ENCODE measurements at places on chromosomes 11 and 22.

GRCh38 chr11:73389134-73389525 lies 12.9 kb downstream of the RELT start:
- DNase-seq: no peak

GRCh38 chr11:23143022-23143421 lies 282.7 kb upstream of the CCDC179 start:
- DNase-seq: no peak

GRCh38 chr22:40258501-40258915 lies 80.8 kb downstream of the TNRC6B start:
- no peak for DNase-seq

- no peak for DNase-seq
Observed at GRCh38 chr22:35505399-35506258, 35.0 kb upstream of the RASD2 start.

DNA sequence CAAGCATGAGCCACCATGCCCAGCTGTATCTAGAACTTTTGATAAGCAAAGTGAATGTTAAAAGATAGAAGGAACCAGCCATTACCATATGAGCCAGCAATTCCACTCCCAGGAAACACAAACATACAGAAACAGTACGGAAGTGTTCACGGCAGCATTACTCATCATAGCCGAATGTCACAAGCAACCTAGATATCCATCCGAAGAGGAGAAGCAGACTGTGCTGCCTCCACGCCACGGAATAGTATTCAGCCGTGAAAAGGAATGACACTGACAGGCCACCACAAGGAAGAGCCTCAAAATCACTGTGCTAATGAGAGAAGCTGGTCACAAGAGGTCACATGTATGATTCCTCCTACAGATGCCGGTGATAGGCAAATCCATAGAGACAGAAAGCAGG lies 17.6 kb upstream of the MGAT3 start:
- no peak for DNase-seq

GRCh38 chr11:123580557-123581275 lies 73.7 kb downstream of the SCN3B start:
- DNase-seq: peak; percentile 32

- DNase-seq: no peak
Observed at GRCh38 chr11:95568281-95568680, 221.3 kb downstream of the FAM76B start.

GRCh38 chr11:64419257-64419790 lies 60.4 kb downstream of the RPS6KA4 start:
- no peak for DNase-seq

- no peak for DNase-seq
Observed at GRCh38 chr22:50269573-50269969, 609 bp downstream of the MAPK11 start.

DNA sequence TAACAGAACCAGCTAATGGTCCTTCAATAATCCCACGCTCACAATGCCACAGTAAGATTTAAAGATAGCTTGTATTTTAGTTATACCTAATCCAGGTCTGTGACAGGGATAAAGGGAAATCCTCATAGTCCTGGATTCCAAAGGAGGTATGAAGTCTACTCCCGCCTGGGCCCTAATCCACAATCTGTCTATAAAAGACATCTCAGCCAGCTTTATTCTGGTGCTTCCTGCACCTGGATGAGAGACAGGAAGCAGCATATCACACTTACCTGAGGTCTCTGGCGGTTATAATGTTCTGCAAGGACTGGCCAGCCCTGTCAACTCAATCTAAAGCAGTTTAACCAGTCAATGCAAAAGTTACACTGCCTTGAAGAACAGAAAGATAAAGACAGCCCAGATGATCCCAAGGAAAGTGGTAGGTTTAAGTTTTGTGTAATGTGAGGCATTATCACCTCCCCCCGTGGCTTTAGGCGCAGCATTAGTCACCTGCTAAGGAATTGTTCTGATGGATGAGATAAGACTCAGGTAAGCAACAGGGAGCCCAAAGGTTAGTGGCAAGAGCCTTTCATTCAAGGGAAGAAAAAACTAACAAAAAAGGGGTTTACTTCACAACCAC lies 57.6 kb downstream of the PLEKHA7 start:
- no peak for DNase-seq

- DNase-seq: no peak
Observed at GRCh38 chr11:97814325-97814959, 1206.3 kb upstream of the CNTN5 start.

DNA sequence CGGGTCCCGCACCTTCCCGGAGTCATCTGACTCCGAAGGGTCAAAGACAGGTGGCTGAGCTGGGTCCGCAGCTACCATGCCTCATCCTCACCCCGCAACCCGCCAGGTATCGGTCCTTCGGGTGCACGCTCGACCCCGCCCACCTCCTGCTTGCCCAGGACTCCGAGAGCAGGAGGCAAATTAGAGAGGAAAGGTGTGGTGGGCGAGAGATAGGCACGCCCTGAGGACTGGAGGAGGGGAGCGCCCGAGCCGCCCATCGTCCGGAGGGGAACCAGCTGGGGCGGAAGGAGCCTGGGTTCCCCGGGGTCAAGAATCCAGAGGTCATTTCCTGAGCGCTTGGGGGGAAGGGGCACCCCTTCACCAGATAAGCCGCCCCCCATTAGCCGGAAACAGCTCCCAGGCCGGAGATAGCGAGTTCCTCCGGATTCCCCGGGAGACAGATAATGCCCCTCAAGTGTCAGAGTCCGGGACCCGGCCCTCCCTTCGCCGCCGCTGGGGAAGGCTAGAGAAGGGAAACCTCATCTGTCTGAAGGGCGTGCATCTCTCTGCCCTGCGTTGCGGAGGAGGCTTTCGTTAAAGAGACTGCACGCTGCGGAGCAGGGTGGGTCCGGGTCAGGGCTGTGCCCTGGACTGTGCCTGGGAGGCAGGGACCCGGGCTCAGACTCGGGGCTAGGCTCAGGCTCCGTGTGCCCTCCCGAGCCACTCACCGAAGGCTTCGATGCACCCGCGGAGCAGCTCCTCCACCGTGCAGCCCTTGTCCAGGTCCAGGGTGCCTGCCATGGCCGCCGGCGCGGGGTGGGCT lies 1.7 kb downstream of the RASGRP2 start:
- no peak for DNase-seq

DNA sequence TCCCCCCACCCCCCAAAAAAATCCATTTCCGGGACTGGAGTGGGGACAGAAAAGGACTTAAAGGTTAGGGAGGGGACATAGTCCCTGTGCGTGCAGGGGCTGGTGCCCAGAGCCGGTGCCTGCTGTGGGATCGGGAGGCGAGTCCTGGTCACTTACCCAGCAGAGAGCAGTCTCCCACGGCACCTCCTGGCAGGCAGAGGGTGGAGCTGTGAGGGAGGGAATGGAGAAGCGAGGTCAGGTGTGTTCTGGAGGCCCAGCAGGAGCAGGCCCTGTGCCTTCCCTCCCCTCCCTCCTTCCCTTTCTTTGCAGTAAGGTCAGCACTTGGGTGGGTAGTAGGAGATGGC lies 28.4 kb downstream of the SHANK3 start:
- no peak for DNase-seq

- no peak for DNase-seq
Observed at GRCh38 chr11:63877658-63878241, 38.8 kb downstream of the MARK2 start.

- no peak for DNase-seq
Observed at GRCh38 chr11:93572171-93572570, 29.0 kb upstream of the SMCO4 start.

DNA sequence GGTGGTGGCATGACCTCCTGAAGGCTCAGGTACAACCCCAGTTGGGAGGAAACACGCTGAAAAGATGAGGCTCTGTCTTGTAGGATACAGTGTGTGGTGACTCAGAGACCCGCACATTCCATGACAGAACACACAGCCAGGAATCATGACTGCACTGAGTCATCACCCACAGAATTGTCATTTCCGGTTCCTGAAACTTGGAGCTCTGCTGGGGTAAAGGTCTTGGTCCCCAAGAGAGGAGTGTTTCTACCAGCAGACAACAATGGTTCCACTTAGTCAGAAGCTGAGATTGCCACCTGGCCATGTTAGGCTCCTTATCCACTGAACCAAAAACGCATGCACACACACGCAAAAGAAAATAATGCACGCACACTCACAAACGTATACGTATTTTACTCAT lies 31.5 kb upstream of the CYB5R3 start:
- no peak for DNase-seq

- no peak for DNase-seq
Observed at GRCh38 chr11:4926608-4927007, 2.5 kb upstream of the OR51G1 start.

DNA sequence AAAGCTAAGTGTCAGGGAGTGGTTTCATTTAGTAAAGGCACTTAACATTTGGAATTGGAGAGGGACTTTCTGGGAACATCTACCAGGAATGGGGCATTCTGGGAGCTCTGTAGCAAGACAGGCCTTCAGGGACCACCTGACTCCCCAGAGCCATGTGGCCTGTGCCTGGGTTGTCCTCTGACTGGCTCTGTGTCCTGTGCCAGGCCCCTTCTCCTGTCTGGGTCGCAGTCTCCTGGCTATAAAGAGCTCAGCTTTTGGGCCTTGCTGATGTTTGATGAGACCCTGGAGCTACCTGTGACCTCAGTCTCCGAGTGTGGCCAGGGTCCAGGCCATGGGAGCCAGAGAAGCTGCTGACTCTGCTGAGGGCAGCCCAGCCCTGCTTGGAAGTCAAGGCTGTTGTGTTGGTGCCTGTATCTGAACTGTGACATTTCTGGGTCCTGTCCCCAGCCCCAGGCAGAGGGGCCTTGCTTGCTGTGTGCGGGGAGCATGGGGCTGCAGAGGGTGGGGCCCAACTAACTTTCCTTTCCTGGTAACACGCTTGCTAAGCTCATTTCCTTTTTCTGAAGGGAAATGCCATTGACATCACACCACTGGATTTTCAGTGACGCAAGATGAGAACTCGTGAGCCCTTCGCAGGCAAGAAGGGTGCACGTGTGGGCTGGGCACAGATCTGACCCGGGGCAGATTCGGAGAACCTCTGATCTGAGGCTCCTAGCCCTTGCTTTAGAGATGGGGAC lies 41.3 kb downstream of the LRRC32 start:
- DNase-seq: no peak

DNA sequence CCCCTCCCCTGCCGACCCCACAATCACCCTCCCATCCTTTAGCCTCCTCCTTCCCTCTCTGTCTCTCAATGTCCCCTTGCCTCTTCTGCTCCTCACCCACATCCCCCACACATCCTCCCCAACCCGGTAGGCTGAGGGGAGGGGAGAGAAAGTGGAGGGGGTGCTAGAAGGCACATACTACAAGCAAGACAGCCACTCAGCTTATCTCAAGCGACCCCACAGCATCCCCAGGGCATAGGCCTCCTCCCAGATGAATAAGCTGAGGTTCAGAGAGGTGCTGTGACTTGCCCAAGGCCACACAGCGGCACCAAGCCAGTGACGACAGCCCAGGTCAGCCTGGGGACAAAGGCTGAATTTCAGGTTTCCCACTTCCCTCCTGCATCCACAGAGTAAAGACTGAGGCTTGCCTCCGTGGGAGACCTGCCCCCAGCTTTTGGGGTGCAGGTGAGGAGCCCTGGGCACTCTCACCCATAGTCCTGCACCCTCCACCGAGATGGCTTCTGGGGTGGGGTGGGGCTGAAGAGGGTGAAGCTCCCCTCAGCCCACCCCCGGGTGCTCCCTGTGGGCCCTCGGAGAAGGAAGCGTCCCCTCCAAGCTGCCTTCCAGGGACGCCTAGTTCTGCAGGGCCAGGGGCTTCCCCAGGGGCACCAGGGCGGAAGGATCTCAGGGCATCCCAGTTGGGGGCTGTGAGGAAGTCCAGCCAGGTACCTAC lies 511 bp downstream of the RAC2 start:
- no peak for DNase-seq

DNA sequence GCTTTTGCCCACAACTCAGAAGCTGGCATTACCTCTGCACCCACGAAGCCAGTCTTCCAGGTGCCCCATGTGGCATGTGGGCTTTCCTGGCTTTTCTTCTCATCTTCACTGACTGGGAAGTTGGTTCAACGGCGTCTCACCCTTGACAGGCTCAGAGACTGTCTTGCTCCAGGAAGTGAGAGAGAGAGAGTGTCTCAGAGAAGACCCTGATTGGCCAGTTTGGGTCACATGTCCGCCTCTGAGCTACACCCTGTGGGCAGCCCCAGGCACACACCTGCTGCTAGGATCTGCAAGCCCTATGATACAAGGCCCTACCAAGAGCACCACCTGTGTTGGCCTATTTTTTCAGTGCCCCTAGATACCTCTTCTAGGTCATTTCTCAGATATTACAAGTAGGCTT lies 39.0 kb downstream of the RTL6 start:
- no peak for DNase-seq

DNA sequence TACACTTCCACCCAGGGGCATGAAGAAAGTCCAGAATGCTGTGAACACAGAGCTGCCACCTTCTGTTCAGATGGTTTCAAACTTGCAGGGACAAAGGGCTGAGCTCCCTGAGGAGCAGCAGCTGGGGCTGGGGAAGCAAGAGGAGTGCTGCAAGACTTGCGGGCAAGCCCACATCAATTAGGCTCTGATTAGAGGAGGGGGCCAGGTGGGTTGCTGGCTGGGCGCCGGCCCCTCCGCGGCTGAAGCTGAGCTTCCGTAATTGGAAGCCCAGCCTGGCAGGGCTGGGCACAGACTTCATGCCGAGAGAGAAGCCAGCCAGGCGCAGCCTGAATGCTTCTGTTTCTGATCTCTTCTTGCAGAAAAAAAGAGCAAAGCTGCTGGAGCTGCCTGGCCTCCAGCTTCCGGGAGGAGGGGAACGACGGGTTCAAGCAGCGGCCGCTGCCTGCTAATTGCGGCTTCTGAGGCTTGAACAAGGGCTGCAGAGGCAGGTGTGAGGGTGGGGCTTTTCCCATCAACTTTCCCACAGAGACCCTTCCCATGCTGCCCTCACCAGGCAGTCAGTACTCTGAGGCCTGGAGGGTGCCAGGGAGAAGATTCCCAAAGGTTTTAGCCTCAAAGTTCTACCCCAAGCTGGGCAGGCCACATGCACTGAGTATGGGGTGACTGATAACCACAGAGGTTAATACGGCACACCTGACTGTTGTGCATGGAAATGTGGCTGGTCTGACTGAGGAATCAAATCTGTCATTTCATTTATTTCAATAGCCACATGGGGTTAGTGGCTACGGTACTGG lies 91.1 kb upstream of the LMO1 start:
- no peak for DNase-seq

DNA sequence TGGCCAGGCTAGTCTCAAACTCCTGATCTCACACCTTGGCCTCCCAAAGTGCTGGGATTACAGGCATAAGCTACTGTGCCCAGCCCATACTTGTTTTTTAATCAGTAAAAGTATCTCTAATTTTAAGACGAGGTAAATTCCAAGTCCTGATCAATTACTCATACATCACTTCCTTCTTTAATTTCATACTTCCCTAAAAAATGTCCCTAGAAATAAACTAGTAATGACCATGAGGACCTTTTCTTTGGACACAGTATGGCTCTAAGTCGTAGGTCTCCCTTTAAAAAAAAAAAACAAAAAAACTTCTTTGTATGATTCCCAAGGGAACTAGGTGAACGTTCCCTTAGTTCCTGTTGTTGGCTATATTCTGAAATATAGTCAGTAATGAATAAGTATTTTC lies 29.8 kb downstream of the NUP98 start:
- DNase-seq: no peak

- DNase-seq: no peak
Observed at GRCh38 chr11:26028393-26028911, 303.5 kb upstream of the ANO3 start.

- no peak for DNase-seq
Observed at GRCh38 chr11:121996574-121996973, 119.4 kb downstream of the BLID start.

- DNase-seq: no peak
Observed at GRCh38 chr11:64204080-64204440, 2.5 kb upstream of the FERMT3 start.

Data from stimulated activated CD8-positive, alpha-beta memory T cell treated with anti-CD3 and anti-CD28 coated beads, Interleukin-12 subunit alpha, Interleukin-12 subunit beta, amount 100 ng/mL, for 1 hour (primary cell).